Cardiac ventricle fibroblast (primary cell): ENCODE measurements at places on chromosomes 7 and 10. TPM values are rescaled to one million over a fixed set of nuclear protein-coding genes. Genes with fewer than 3 reads are reported as not detected.

NPS gene
- total RNA-seq, result not detected in 2 replicates

TNRC18 gene
- 103 and 111 TPM in 2 replicates for total RNA-seq

SPDYE3 gene
- not detected in 2 replicates for total RNA-seq

TET1 gene
- total RNA-seq, result 3.1 and 3.6 TPM in 2 replicates

CLRN3 gene
- total RNA-seq, result not detected in 2 replicates

GLI3 gene
- 11.1 and 12.9 TPM in 2 replicates for total RNA-seq

NPC1L1 gene
- total RNA-seq, result not detected in 2 replicates

EZH2 gene
- 0.68 and 2.0 TPM in 2 replicates for total RNA-seq

WIPF3 gene
- total RNA-seq, result not detected in 2 replicates

PPP1R17 gene
- total RNA-seq, result not detected in 2 replicates

VSIR gene
- total RNA-seq, result 9.2 and 11.9 TPM in 2 replicates

PAPOLB gene
- total RNA-seq, result 0.24 TPM in 1 of 2 replicates, not detected in the other

PLPP4 gene
- not detected in 2 replicates for total RNA-seq

CDHR1 gene
- total RNA-seq, result 0.06 TPM in 1 of 2 replicates, not detected in the other

SPDYE5 gene
- total RNA-seq, result not detected in 2 replicates

TMEM229A gene
- total RNA-seq, result 7.6 and 9.2 TPM in 2 replicates

GOLGA7B gene
- total RNA-seq, result not detected in 2 replicates

GJD4 gene
- not detected in 2 replicates for total RNA-seq

RAB19 gene
- total RNA-seq, result not detected in 2 replicates

SPAM1 gene
- total RNA-seq, result not detected in 2 replicates

SUGCT gene
- 2.5 and 4.3 TPM in 2 replicates for total RNA-seq

HOXA10 gene
- not detected in 2 replicates for total RNA-seq

SPDYE8 gene
- not detected in 2 replicates for total RNA-seq
